H9 (cell line): ENCODE measurements at places on chromosomes 5 and 9. TPM values are rescaled to one million over a fixed set of nuclear protein-coding genes. Genes with fewer than 3 reads are reported as not detected.
A peak's percentile ranks its signal among the peaks of the same experiment; 100 is the strongest.

DNA sequence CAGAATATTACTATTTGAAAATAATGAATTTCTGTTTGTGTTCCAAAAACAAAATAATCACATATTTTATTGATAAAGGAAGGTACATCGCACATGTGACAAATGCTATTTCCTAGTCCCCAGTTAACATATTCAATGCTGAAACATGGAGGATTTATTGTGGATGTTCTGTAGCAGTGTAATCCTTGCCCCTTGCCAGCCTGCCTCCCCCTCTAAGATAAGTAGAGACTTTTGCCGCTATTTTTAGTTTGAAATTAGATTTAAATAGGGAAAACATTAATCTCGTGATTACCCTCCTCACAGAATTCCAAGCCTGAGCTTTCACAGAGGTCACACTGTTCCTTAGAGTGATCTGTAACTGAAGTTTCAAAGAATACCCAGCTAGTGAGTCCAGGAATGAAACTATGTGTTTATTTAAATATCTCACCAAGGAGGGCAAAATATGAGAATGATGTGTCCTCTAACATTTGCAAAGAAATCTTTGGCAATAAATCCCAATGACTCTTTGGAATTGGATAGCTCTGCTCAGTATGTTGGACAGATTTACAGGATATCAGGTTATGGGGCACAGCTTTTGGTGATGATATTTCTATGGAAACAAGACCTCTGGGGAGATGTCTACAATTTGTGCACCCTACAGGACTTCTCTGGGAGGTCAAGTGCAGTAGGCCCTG is 17.3 kb downstream of the CTXN3 start:
- no peak for DNase-seq

DNA sequence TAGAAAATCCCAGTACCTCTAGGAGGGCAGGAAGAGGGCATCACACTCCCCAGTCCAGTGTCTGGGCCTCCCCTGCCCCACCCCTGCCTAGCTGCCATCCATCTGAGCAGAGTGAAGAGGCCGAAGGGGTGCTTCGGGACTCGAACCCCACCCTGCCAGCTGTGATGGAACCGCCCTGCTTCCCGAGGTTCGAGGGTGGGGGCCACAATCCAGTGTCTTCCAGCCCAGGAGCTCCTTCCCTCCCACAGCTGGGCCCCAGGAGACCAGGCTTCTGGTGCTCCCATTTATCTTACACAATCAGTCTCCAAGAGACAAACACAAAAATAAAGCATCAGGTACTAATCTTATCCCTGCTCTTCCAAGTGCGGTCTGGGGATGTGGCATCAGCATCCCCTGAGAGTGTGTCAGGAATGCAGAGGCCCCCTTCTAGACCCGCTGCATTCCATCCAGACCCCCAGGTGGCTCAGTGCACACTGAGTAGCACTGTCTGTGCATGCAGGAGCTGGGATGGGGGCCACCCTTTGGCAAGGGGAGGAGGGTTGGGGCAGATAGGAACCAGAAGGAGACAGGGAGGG is 122.8 kb upstream of the TBC1D2 start:
- no peak for DNase-seq

- no peak for DNase-seq
Measured at GRCh38 chr5:80656425-80656824, 1.6 kb upstream of the DHFR start.

- DNase-seq = no peak
Measured at GRCh38 chr9:122001491-122002201, 91.5 kb downstream of the TTLL11 start.

GRCh38 chr9:131799177-131799823 is 59.4 kb upstream of the RAPGEF1 start:
- peak; percentile 79 for DNase-seq

DNA sequence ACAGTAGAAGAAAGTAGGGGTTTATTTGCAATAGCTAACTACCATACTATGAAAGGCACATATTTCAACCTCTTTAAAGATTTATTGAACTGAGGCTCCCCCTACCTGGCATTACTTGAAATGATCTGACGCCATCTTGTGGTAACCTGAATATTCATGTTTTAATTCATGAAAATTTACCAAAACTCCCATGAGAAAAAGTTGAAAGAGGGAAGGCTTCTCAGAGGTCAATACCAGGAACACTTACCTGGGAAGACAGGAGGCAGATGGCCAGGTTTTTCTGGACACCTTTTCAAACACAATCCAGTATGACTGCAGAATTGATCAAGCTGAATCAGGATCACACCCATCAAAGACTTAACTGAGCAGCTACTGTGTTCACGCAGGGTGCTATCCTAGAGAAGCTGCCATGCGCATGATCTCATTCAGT is 9.4 kb downstream of the PRELID2 start:
- DNase-seq = no peak

The SLC6A3 gene
- 0.50 and 0.61 TPM in 2 replicates for total RNA-seq
